ENCODE measurements at places on chromosomes 12 and 14.

DNA sequence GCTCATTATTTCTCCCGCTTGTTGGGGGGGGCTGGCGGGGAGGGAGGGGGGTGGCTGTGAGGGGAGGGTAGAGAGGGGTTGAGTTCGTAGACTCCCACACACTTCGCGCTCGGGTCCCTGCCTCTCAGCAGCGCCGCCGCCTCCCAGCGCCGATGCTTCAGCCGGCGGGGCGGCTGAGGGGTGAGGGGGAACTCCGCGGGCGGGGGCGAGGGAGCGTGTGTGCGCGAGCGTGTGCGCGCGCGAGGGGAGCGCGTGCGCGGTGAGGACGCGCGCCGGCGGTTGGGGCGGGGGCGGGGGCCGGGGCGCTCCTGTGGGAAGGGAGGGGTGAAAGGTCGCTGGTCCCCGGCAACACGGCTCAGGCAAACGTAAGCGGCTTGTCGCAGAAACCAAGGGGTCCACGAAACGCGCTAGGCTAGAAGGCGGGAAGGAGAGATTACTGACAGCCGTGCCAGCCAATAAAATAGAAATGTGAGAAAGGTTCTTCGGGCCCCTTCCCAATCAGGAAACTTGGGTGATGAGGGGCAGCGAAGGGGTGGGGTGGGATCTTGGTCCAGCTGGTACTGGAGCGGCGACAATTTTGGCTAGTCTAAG, 343 bp upstream of the NOVA1 start:
- DNase-seq, result no peak

- DNase-seq, result no peak
Measured at GRCh38 chr14:77023001-77023996, 5.2 kb downstream of the IRF2BPL start.

DNA sequence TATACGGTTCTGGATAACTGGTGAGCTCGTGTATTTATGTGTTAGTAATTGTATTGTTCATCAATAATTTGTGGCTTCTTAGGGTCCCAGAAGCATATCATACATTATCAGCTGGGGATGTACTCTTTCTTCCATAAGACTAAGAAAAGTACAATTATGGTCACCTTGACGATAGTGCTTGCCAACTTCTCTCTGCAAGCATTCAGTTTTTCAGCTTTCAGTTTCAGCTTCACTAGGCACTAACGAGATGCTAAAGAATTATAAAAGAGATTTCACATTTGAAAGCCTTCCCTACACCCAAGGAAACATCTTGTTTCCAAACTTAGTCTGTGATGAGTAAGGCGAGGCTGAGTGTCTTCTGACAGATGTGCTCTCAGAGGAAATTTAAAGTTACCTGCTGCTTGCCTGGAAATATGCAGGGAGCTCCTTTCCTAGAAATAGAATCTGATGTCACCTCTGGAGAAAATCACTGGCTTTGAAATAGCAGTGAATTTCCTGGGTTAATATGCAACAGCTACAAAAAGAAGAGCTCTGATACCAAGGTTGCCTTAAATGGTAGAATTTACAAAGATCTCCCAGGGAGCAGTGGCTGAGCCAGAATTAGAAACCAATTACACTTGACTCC, 1419.9 kb upstream of the TMEM132C start:
- DNase-seq, result no peak

- no peak for DNase-seq
Measured at GRCh38 chr12:11576104-11576503, 73.4 kb upstream of the ETV6 start.

- DNase-seq, result no peak
Measured at GRCh38 chr12:4603421-4603820, 41.4 kb downstream of the DYRK4 start.

DNA sequence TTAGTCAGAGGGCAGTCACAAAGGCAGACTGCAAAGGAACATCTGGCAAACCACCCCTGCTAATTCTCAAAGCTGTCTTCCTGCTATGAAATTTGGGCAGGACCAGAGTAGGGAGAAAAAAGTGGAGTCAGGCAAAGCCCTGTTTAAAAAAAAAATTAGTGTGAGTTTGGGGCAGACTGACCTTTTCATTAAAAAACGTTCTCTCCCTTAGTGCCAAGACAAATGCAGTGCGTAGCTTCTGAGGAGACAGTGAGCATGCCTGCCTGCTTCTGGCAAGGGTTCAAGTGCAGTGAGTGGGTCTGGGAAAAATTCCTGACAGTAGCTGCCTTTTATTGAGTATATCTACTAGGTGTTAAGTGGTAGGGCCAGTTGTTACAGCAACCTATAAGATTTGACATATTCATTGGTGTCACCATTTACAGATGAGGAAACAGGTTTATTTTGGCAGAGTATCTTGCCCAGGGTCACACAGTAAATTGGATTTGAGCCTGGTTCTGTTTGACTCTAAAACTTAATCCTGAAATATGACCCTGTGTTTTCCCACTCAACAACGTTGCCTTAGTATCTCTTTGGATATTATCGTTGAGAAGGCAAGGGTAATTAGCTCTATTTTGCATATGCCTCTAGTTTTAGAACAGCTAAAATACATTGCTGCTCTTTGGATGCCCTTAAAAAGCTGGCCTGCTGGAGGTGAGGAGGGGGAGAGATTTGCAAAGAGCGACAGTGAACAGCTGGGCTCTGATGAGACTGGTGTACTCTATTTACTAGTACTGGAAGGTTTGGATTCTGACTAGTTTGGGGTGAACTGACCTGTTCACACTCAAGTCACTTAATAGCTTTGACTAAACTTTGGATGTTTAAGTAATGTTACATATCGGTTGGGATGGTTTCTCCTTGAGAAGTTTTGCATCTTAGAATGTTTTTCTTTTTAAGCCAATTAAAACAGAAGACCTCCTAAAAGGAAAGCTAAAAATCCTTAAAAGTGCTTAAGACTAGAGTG, 72.8 kb downstream of the PAPOLA start:
- no peak for DNase-seq

- DNase-seq, result no peak
Measured at GRCh38 chr14:66998013-66998412, 191.2 kb upstream of the GARIN2 start.

GRCh38 chr14:60344751-60345150, 95.7 kb downstream of the PPM1A start:
- DNase-seq, result no peak

- no peak for DNase-seq
Measured at GRCh38 chr14:97212399-97212798, 415.2 kb downstream of the VRK1 start.

GRCh38 chr14:67167420-67168109, 21.7 kb upstream of the GARIN2 start:
- DNase-seq, result no peak

DNA sequence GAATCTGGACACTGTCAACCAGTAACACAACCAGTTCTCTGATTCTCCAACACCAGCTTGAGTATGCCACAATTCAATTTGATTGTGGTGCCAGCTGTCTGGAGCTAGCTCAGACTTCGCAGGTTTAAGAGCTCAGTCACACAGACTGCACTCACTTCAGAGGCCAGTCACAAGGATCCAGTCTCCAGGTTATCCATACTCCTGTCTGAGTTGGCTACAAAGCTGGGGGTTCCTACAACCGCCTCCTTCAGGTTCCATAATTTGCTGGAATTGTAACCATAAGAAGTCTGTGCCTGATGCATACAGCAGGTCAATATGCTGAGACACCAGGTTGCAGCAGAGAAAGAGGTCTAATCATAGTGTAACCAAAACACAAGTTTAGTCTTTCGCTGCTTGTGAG, 70.5 kb upstream of the CPSF6 start:
- no peak for DNase-seq

DNA sequence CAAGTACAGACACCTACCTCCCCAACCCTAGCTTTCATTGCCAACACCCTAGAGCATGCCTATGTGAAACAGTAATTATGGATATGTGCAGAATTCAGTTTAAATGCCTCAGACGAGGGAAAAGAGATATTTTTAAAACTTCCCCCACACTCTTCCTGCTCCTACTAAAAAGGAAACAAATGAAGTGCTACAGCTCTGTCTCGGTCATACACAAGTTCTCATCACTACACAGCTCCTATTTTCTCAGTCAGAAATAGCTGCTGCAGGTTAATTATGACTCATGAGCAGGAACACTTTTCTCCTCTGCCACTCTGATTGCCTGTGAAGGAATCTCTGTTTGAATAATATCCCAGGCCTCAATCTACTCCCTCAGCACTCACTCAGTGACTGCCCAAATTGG, 703.6 kb upstream of the FLRT2 start:
- DNase-seq, result no peak

DNA sequence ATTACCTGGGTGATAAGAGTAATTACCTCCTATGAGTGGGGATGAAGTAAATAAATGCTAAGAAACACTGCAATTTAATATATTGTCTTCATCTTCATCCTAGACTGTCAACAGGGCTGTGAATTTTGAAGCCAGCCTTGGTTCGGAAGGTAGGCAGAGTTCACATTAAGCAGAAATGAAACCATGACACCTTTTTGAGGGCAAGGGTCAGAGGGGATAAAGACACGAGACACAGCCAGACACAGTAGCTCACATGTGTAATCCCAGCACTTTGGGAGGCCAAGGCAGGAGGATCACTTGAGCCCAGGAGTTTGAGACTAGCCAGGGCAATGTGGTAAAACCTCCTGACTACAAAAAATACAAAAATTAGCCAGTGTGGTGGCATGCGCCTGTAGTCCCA, 224.7 kb downstream of the MON2 start:
- no peak for DNase-seq

GRCh38 chr12:131009595-131010395, 56.1 kb downstream of the ADGRD1 start:
- DNase-seq, result no peak

DNA sequence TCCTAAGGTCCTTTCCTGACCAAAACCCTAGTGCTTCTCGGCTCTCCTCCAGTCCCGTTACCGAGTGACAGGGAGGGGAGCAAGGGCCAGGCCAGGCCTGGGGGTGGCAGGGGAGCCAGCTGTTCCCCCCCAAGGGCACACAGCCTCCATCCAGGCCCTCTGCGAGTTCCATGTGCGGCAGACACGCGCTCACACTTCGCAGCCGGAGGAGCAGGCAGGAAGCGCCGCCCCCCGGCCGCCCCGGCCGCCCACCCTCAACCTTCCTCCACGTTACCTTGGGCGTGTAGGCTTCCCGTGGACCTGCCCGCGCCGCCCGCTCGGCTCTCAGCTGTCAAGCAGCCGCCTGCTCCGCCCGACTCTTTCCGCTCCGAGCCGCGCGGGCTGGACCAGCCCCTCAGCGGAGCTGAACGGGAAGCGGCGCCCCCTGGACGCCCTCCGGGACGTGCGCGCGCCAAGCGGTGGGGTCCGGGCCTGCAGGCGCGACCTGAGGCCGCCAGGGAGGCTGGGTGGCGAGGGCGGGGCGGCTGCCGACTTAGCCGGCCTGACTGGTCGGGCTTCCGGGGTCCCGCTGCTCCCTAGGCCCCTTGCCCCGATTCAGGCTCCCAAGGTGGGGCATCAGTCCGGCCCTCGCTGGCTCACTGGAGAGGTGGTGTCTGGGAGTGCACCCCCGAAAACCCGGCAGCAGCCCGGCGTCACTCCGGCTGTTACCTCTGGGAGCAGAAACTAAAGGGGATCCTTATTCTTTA, at the start of gene CRACR2A:
Gene CRACR2A (minus strand): TSS at position 369 of the 746 bp plus-strand sequence. CDS start 56,110 bp downstream, outside the sequence.
- peak; percentile 83 for DNase-seq

DNA sequence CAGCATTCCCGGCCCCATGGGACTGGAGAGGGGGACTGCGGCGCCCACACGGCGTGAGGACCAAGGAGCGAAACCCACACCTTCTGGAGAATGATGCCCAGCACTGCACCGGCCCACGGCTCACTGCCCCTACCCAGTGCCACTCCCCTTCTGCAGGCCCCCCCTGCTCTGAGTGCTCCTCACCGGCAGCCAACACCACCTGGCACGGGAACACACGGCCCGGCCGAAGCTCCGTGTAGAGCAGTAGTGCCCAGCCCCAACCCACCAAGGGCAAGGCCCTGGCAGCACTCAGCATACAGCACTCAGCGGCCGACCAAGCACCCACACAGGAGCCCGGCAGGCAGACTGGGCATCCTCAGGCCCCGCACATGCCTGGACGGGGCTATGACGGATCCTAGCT, 13.4 kb downstream of the BTBD6 start:
- DNase-seq, result no peak

GRCh38 chr12:10305411-10305810, 2.3 kb upstream of the KLRD1 start:
- DNase-seq, result no peak

DNA sequence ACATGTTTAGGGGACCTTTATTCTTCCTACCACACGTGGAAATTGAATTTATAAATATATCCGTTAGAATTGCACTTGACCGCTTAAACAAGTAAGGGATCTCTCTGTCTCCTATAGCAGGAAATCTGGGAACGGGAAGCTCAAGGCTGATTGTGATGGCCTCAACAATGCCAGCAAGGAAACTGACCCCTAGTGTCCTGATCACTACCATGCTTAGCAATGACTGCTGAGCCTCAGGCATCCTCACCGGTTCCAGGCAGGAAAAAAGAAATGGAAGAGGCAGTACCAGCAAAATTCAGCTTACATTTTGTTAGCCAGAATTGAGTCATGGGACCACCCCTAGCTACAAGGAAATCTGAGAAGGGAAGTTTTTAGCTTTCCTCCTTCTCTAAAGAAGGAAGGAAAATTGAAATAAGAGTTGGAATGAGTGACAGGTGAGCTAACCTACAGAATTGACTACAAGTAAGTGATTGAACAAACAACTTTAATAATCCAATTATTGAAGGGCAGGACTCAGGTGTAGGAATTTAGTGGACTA, 43.9 kb upstream of the AMN1 start:
- no peak for DNase-seq

DNA sequence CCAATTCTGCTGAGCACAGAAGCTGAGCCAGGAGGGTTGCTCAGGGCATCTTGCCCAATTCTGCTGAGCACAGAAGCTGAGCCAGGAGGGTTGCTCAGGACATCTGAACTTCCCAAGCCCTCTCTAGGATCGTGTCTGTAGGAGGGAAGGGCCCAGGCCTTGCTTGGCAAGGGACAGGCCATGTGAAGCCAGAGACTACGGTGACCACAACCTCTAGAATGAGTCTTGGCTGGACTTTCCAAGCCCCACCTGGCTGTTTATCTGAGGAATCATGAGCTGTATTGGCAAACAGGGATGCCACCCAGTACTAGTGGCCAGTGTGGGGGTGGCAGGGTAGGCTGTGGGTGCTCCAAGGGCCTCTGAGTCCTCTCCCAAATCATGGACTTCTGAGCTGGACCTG, 7.7 kb upstream of the SERPINA6 start:
- no peak for DNase-seq

GRCh38 chr12:45473636-45474035, 255.9 kb upstream of the ARID2 start:
- DNase-seq, result no peak

- DNase-seq, result no peak
Measured at GRCh38 chr14:95262511-95262891, 57.2 kb downstream of the CLMN start.

DNA sequence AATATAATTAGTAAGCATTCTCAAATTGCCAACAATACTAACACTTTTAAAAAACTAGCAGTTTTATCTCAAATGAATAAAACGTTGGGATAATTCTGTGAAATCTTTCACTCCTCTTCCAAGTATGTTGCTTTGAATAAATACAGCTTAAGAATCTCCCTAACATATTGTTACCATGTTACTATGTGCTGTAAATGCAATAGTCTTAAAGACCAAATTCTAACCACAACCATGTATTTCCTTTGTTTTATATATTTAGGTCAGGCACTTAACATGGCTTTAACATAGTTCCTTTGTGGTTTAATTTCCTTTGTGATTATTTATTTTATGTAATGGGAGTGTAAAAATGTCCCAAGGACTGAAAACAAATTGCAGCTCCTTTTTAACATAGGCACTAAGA, 33.9 kb upstream of the CCDC91 start:
- no peak for DNase-seq

- DNase-seq, result no peak
Measured at GRCh38 chr14:39229222-39229543, 4.5 kb upstream of the MIA2 start.

GRCh38 chr14:23362200-23362599, 2.8 kb downstream of the EFS start:
- no peak for DNase-seq

Data from naive B cell (primary cell).